DMS 273 treated with DMSO at 0.1 percent for 48 hours (cell line): ENCODE measurements at places on chromosomes 6 and 20.

DNA sequence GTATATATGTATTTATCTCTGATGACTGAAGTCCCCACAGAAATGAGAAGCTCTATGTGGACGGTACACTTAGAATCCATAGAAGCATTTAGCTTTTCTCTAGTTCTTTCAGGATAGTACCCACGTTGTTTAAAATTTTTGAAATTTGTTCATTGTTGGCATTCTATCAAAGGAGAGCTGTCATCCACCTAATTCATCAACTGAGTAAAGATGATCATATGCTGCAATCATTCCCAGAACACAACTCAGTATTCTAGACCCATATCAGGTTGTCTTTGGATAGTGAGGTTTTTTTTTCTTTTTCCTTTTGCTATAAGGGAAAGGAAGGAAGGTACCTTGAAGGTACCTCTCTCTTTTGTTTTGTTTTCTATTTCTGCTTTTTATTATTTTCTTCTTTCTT lies 9.3 kb downstream of the SERAC1 start:
- DNase-seq = no peak

DNA sequence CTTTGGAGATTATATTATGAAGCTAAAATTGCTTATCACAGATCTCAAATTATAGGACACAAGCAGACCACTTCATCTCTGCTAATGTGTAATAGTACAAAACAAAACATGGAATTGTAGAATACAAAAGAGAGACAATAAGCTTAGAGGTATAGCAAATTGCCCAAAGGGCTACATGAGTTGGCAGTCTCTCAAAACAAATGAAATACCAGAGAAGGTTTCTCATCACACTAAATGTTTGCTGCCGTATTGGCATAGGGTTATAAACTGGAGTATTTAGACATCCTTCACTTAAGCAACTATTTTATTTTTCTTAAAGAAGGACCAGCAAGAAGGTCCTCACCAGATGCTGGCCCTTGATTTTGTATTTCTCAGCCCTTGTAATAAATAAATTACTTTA lies 5.9 kb upstream of the EYA4 start:
- no peak for DNase-seq

DNA sequence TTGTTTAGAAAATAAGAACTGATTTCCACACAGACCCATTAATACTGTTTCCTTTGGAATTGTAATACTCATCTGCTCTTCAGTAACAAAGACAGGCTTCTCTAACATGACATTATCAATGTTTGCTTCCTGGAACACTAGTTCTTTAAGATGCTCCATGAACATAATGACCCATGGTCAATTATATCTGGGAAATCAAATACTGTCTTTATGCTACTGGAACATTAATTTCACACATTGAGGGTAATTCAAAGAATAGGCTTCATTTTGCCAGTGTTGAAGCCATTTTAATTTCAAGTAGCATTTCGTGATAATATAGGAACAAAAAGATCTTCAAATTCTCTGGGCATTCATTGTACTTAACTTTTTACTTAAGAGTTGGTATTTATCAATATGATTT lies 80.9 kb downstream of the OPN5 start:
- DNase-seq = no peak

GRCh38 chr6:12241493-12242175 lies 48.5 kb upstream of the EDN1 start:
- DNase-seq = no peak

DNA sequence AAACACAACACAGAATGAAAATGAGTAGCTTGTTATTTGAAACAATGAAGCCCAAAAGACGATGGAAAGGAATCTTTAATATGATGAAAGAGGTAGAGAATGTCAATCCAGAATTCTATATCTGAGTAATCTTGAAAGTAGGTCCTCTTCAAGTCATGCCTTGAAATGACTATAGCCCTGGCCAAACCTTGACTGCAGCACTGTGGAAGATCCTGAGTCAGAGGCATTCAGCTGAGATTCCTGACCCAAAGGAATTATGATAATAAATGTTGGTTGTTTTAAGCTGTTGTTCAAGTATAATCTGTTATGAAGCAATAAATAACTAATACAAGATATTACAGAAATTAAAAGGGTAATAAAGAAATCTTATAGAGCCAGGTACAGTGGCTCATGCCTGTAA lies 64.8 kb downstream of the IBTK start:
- DNase-seq = no peak

DNA sequence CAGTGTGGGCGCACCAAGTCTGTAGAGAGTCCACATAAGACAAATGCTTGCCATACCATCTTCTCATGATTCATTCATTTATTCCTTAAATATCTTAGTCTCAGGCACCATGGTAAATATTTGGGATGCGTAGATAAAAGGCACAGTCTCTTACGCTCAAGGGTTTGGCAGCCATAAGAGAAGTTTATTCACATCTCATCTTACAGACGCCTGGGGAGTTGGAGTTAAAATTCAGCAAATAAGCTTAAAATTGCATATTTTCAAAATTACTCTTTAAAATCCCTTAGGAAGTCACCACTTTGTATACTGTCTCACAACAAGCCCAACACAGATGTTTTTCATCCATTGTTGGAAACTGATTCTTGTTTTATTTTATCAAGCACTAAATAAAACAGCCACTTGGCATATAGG lies 363.3 kb downstream of the KIF16B start:
- no peak for DNase-seq

DNA sequence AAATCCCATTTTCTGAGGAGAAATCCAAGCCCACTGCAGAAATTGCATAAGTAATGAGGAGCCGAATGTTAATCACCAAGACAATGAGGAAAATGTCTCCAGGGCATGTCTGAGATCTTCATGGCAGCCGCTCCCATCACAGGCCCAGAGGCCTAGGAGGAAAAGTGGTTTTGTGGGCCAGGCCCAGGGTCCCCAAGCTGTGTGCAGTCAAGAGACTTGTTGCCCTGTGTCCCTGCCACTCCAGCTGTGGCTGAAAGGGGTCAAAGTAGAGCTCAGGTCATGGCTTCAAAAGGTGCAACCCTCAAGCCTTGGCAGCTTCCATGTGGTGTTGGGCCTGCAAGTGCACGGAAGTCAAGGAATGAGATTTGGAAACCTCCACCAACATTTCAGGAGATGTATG lies 276.6 kb downstream of the KHDRBS2 start:
- DNase-seq = no peak

- no peak for DNase-seq
Measured at GRCh38 chr20:43963233-43963632, 48.6 kb downstream of the TOX2 start.

- DNase-seq = no peak
Measured at GRCh38 chr6:39086294-39086693, 28.7 kb downstream of the SAYSD1 start.

DNA sequence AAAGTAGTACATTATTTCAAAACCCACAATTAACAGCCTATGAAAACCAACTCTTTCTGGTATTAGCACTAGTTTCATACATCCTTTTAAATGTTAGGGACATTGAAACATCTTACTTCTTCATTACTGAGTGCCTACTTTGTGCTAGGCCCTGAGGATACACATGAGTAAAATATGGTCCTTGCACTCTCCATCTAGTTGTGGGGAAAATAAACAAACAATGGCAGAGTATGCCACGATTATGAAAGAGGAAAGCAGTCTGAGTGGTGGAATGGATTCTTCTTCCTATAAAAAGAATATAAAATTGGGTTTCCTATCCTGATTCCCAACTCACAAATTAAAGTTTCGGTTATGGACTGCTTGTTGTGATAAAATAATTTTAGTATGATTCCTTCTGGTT lies 84.9 kb downstream of the ATXN1 start:
- no peak for DNase-seq

GRCh38 chr6:11161031-11161956 lies 49.8 kb upstream of the ERVFRD-1 start:
- no peak for DNase-seq

GRCh38 chr20:16551607-16552006 lies 21.6 kb downstream of the KIF16B start:
- no peak for DNase-seq

GRCh38 chr20:10249048-10249770 lies 30.6 kb downstream of the SNAP25 start:
- DNase-seq = no peak

GRCh38 chr20:47320990-47321805 lies 35.3 kb downstream of the ZMYND8 start:
- DNase-seq = no peak

DNA sequence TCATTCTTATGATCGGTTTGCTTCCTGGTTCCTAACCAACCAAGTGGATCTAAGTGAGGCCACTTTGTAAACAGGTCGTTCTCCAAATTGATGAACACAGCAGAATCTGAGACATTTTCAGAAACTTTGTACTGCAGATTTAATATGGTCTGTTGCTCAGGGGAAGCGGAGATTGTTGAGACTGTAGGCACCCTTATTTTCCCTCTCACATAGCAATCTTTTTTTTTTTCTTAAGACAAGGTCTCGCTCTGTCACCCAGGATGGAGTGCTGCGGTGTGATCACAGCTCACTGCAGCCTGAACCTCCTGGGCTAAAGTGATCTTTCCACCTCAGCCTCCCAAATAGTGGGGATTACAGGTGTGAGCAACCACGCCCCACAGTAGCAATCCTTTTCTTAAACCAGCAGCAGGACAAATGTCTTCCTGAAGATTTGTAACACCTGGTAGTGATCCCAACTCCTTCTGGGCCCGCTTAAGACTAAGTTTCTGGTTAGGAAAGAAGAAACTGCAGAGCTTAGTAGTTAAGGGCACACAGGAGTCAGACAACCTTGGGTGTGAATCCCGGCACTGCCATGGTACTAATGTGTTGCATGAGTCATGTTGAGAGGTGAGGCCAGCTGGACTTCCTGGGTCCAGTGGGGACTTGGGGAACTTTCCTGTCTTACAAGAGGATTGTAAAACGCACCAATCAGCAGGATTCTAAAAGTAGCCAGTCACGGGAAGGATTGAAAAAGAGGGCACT lies 48.4 kb upstream of the EZR start:
- no peak for DNase-seq

DNA sequence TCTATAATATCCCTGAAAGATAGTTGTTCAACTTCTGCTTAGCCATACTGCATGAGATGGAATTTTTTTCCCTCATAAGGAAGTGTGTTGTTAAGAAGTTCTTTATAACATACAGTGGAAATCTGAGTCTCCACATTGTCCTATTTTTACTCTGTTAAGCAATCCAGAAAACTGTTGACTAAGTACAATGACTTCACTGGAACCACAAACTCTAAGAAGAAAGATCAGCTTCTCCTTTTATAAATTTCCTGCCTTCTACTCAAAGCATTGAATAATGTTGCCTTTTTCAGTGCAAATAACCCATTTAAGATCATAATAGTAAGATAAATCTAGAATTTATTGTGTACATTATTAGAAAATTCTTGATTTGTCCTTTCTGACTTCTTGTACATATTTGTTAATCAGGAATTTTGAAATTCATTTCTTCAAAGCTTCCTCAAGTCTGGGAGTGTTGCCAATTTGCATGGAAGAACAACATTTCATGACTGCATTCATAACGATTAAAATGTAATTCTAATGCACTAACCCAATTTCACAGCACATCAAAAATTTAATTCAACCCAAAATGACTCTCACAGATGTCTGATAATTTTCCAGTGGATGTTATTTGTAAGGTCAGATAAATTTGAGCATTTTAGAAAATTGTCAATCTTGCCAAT lies 45.6 kb upstream of the ANKEF1 start:
- no peak for DNase-seq

DNA sequence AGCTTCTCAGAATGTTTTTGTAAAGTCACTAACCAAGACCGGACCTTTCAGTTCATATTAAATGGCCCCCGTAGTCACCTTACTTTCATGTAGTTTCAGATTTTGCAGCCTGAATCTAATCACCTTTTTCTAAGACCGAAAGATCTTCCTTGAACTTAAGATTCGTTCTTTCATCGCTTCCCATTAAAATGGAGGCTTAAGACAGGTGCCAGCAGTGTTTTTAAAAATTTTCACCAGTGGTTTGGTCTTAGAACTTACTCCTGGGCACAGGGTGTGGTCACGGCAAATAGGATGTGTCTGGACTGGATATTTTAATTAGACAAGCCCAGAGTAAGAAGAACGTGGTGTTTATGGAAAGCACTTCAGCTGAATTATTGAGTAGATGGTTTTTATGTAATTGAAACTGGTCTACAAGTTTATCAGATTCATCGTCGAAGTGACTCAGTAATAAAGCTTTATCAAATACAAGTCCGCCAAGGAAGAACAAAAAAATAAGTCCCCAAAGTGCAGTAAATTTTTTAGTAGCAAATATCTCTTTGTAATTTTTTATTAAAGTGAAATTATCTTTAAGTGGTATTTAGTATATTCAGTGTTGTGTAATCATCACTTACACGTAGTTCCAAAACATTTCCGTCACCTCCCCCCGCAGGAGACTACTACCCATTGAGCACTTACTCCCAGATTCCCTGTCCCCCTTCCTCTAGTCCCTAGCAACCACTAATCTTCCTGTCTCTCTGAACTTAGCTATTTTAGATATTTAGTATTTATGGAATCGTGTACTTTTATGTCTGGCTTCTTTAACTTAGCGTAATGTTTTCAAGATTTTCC lies 868 bp downstream of the SRSF3 start:
- no peak for DNase-seq
